Fibroblast of skin of abdomen (primary cell): ENCODE measurements at places on chromosomes 6 and 20.
A peak's percentile ranks its signal among the peaks of the same experiment; 100 is the strongest.

- peak; percentile 8 for DNase-seq
Measured at GRCh38 chr6:70956451-70957283, at the start of gene B3GAT2. TSS of gene B3GAT2 (minus strand) at chr6:70957060. CDS start at chr6:70956429, 631 bp downstream.

DNA sequence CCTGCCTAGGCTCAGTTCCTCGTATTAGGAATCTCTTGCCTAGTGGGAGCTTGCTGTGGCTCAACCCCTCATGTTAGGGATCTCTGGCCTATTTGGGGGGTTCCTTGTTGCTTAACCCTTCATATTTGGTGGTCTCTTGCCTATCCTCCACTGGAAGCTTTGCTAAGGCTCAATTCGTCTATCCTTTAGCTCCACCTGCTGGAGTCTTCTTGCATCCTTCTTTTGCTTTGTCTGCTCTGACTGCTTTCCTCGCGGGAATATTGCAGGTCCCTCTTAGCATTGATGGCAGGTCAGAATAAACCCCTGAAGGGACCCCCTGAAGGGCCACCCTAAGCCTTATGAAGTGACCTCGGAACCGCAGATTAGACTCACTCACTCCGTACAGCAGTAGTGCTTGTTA lies 203.0 kb upstream of the TBX18 start:
- peak; percentile 33 for DNase-seq

GRCh38 chr6:43187821-43188220 lies 5.8 kb downstream of the CUL9 start:
- DNase-seq: no peak

DNA sequence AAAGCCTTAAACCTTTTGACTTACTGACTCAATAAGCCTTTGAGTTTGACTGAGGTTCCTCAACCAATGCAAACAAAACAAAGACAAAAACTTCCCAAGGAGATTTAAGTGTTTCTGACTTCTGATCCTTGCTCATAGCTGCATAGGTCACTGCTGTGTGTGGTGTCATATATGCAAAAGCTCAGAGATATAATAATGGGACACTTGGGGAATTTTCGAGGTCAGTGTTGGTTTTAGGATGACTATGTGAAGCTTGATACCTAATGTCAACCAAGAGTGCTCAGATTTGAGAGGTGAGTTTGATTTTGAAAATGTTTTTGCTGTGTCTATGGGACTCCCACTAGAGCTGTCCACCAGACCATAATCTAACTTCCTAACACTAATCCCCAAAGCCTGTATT lies 26.2 kb downstream of the ZKSCAN8 start:
- DNase-seq: no peak

DNA sequence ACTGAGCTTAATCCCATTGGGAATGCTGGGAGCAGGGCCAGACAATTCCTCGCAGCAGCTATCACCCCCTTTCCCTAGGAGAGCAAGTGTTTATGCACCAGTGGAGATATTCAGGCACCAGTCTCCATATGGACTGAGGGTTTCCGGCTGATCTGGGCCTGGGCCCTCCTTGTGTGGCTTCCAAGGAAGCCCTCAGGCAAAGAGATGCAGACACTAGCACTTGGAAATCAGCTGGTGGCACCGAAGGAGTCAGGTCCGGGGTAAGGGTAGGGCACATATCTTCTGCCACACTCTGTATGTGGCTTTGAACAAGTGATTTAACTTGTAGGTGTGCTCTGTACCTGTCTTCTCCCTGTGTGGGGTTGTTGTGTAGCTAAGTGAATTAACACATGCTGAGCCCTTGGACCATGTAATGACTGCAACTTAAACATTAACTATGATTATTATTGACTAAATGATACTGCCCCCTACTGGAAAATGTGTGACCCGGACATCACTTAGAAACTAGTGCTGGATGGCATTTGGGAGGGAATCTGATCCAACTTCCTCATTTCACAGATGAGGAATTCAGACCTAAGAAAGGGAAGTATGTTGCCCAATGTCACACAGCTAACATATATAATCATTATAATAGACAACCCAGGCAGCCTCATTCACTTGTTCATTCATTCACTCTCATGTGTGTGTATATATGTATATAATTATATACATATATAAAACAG lies 19.3 kb upstream of the WFDC2 start:
- peak; percentile 22 for DNase-seq

DNA sequence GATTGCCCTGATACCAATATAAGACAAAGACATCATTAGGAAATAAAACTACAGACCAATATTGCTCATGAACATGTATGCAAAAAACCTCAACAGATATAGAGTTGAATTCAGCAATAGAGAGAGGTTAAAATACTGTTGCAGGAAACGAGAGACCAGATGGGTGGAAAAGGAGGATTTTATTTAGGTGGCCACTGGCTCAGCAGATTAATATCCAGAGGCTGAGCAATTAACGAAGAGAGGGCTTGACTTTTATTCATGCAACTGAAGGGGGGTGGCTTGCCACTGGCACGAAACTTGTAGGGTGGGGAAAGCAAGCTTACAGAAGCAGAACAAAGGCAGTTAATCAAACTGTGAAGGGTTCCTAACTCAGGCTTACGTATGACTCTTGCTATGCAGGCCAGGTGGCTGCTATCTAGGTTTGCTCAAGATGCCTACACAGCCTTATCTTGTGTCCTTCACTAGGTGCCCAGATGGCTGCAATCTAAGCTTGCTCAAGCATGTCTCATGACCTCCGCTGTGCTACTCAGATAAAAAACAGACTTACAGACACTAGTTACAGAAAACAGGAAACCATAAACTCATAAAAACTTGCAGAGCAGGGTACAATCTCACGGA lies 126.4 kb downstream of the MMUT start:
- peak; percentile 9 for DNase-seq

- DNase-seq: no peak
Measured at GRCh38 chr6:22141241-22141745, 155.5 kb downstream of the PRL start.

DNA sequence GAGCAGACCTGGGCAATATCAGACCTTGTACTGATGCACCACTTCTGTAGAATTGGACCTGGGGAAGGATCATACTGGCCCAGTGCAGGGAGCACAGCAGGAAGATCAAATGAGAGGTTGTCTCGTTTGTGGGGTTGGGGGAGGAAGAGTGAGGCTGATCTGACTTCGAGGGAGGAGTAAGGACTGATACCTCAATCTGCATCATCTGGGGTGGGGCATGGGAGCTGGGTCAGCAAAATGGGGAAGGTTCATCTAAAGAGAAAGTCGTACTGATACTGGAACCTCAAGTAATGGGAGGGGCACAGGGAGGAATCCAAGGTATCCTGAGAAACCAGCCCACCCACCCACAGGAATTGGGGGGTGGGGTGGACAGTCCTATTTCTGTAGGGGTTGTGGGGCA lies 3.7 kb downstream of the RNF39 start:
- DNase-seq: no peak

DNA sequence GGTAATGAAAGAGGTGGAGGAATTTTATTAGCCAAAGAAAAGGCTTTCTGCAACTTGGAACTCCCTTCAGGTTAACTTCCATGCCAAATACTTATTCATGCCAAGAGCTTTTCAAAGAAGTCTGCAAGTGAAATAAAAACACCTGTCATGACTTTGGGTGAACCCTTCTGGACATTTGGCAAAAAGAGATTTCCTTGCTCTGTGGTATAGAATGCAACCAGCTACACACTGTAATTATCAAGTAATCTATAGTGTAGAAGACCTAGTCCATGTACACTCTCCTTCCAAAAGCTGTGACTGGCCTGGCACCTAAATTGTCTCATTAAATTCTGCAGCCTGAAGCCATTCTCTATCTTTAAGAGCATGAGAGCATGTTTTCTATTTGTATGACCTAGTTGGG lies 232.3 kb downstream of the COL12A1 start:
- DNase-seq: no peak

GRCh38 chr6:11729076-11729475 lies 49.5 kb downstream of the ADTRP start:
- DNase-seq: no peak

DNA sequence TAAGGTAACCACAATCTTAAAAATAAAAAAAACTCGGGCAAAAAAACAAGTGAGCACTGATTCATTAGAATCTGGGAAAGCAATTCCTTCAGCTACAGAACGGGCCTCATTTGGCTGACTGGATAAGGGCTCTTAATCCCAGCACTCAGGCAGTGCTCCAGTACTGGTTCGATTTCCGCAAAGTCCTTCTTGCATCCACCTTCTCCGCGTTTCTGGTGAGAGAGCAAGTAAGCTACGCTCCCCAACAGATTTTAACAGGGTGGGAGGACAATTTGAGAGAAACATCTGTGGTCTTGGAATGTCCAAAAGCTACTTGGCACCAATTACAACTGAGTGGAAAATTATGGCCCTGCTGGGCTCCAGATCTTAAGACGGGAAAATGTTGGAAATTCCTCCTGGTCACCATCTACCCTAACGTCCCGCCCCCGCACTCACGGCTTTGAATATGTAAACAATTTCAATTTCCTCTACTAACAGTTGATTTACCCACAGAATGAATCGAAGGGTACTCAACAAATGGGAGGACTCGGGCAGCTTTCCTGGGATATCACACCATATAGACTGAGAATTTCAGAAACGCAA lies 18.1 kb upstream of the ZSCAN9 start:
- DNase-seq: no peak

DNA sequence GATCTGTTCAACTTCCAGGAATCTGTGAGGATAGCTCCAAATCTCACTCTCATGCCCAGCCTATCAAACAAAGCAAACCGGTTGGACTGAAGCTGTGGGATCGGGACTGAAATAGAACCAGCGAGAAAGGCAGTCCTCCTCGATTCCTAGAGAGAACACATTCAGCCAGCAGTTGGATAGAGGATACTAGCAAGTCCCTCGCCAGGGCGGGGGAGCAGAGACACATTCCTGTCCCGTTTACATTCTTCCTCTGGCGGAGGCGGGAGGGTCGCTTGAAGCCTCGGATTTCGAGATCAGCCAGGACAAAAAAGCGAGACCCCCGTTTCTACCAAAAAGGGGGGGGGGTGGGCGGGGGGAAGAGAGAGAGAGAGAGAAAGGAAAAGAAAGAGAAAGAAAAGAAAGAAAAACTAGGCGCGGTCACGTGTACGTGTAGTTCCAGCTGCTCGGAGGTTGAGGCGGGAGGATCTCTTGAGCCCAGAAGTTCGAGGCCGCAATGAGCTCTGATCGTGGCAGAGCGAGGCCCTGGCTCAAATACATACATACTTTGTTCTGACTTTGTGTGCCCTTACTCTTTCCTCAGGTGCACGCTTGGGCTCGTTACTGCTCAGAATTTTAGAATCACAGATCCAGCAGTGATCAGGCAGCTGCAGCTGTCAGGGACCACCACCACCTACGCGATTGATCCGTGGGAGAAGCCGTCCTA lies 19.5 kb downstream of the ZNF311 start:
- DNase-seq: peak; percentile 99

DNA sequence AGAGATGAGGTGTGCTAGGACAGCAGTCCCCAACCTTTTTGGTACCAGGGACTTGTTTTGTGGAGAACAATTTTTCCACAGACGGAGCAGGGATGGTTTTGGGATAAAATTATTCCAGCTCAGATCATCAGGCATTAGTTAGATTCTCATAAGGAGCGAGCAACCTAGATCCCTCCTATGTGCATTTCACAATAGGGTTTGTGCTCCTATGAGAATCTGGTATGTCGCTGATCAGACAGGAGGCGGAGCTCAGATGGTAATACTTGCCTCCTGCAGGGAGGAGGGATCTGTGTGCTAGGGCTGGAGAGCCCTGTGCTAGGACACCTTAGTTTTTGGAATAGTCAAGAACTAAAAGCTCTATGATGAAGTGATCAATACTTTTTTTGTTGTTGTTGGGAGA lies 2.5 kb downstream of the SMIM13 start:
- peak; percentile 67 for DNase-seq

- no peak for DNase-seq
Measured at GRCh38 chr20:20304942-20305341, 63.0 kb upstream of the INSM1 start.

DNA sequence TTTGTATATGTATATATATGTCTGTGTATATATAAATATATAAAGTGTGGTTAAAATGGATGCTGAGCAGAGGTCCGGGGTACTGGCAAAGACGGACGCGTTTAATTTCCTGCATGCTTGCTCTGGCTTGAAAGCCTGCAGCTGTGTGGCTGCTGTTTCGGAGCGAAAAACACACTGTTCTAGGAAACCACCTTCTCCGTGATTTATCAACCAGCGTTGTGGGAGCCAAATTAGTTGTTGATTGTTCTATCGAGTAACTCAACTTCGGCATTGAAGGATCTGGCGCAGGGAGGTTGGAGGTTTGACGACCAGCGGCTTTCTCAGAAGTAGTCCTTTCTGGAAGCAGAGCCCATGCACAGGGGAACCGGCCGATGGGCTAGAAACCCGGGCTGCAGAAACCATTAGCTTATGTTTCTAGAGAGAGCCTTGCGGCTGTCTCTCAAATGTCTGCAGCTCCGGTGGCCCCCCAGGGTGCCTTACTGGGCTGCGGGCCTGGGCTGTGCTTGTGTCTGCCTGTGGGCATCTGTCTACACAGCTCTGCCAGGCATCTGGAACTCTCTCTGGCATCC lies 81.8 kb downstream of the EDN3 start:
- no peak for DNase-seq

GRCh38 chr20:58891086-58891717 lies 38.7 kb downstream of the GNAS start:
- peak; percentile 87 for DNase-seq
